Activated T-cell treated with anti-CD3 and anti-CD28 coated beads for 24 hours (primary cell): ENCODE measurements at places on chromosomes 12 and 14.

- DNase-seq, result no peak
These were observed 56.4 kb upstream of the NEDD1 start for GRCh38 chr12:96850676-96851075.

DNA sequence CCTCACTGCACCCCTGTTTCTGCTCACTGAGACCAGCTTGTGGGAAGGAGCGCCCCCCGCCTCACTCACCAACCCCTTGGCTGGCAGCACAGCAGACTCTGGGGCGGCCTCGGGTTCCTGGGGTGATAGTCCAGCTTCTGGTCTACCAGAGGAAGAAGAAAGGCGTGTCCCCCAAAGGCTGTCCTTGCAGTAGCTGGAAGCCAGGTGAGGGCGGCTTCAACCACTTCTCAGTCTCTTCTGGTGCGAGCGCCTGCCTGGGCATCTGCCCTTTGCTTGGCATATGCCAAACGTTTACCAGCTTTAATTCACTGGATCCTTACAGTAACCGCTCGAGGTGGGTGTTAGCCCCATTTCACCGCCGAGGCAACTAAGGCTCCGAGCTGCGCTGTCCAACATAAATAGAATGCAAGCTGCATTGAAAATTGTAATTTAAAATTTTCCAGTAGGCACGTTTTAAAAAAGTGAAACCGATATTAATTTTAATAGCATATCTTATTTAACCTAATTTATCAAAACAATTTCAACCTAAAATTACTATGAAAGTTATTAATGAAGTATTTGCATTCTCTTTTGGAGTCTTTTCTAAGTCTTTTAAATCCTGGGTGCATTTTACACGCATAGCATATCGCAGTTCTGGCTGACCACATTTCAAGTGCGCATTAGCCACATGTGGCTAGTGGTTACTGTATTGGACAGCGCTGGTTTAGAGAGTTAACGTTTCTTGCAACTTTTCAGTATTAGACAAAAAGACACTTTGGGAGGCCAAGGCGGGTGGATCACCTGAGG, 872 bp downstream of the FAM177A1 start:
- no peak for DNase-seq

GRCh38 chr12:40153432-40153831, 47.6 kb upstream of the SLC2A13 start:
- DNase-seq, result no peak

DNA sequence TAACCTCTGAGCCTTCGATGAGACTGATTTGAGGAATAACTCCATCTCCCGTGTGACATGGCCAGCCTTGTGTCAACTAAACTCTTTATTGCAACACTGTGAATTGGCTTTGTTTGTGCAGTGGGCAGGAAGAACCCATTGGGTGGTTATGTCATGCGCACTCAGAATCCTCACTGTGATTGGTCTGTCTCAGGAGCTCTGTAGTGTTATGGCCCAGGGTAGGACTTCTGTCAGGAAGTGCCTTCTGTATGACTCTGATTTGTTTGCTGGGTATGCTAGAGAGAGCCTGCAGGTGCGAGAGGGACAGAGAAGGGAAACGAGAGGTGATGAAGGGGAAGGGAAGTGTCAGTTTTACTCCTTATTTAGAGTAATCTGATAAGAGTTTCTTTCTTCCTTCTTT, 71.5 kb upstream of the DCD start:
- DNase-seq, result no peak

DNA sequence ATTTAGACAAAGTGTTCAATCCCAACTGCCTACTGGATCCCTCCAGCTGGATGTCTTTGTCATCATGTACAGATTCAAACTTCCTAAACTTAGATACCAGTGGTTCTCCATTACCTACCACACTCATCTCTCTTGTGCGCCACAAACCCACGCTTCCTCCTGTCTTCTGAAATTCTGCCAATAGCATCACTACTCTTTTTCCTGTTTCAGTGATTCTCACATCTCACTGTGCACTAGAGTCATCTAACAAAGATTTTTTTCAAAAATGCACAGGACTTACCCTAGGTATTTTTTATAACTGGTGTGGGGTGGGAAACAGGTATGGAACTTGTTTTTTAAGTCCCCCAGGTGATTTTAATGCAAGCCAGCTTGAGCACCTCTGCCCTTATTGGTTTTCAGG, 5.9 kb downstream of the PSMB5 start:
- DNase-seq, result no peak

GRCh38 chr14:96888593-96888992, 91.4 kb downstream of the VRK1 start:
- DNase-seq, result no peak

- DNase-seq, result peak; percentile 92
These were observed at the start of gene TCTN2 for GRCh38 chr12:123670882-123671728. Gene TCTN2, plus strand, starts transcription at chr12:123671113. Its CDS starts 128 bp downstream, at chr12:123671241.

GRCh38 chr14:75155169-75155568, 21.2 kb downstream of the TMED10 start:
- DNase-seq, result no peak

- DNase-seq, result peak; percentile 67
These were observed 78.7 kb downstream of the LRRC74A start for GRCh38 chr14:76904740-76905569.

DNA sequence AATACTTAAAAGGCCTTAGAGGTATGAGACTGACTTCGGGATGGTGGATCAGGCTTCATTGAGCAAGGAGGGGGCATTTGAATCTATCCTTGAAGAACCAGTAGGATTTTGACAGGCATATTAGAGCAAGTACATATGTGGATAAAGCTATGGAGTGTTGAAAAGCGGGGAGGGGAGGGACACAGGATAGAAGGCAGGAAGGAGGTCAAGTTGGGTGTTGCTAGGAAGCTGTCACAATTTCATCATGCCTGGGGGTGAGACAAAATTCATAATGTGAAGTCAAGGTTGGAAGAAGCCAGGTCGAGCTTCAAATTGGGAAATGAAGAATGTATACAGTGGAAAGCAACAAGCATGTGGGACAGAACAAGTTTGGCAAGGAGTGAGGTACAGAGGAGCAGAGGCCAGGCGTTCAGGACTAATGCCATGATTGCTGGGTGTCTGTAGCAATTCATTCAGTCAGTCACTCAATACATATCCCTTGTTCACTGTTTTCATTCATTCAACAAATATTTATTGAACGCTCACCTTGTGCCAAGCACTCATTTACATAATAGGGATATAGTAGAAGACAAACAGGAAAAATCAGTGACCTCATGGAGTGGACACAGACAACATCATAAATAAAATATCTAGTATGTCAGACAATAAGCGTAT, 58.3 kb upstream of the LTA4H start:
- DNase-seq, result no peak

- DNase-seq, result peak; percentile 60
These were observed 1.2 kb upstream of the SCAF11 start for GRCh38 chr12:45991284-45992249.

DNA sequence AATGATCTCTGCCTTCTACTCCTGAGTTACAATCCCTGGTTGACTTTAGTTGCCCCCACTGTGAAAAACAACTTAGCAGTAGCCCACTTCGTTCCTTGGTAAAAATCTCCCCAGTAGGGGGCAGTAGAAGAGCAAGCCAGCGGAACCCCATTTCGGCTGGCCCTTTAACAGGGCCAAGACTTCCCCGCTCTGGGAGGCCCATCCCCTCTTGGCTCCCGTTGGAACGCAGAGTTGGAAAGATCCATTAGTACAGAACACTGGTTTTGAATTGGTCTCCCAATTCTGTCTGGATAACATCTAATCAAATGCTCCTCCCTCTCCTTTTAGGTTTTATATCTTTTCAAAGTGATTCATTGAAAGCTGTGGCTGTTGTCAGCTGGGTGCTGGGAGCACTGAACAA, 1133.3 kb downstream of the BCL11B start:
- peak; percentile 62 for DNase-seq

- DNase-seq, result no peak
These were observed 13.8 kb upstream of the NEK9 start for GRCh38 chr14:75140620-75141019.

DNA sequence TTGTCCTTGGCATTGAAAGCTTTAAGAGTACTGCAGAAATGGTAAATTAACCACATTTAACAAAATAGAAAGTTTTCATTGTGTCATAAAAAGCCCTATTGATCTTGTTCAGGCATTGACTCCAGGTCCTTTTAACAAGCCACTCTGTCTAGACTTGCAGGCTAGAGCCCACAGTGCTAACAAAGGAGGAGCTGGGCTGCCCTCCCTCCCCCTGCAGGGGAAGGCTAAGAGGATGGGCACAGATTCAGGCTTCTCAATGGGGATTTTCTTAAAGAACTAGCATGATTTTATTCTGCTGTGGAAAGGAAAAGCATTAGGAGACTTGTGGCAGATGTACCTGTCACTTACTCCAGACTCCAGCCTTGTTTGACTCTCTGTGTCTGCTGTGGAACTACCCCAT, 463.6 kb downstream of the NRXN3 start:
- DNase-seq, result no peak

DNA sequence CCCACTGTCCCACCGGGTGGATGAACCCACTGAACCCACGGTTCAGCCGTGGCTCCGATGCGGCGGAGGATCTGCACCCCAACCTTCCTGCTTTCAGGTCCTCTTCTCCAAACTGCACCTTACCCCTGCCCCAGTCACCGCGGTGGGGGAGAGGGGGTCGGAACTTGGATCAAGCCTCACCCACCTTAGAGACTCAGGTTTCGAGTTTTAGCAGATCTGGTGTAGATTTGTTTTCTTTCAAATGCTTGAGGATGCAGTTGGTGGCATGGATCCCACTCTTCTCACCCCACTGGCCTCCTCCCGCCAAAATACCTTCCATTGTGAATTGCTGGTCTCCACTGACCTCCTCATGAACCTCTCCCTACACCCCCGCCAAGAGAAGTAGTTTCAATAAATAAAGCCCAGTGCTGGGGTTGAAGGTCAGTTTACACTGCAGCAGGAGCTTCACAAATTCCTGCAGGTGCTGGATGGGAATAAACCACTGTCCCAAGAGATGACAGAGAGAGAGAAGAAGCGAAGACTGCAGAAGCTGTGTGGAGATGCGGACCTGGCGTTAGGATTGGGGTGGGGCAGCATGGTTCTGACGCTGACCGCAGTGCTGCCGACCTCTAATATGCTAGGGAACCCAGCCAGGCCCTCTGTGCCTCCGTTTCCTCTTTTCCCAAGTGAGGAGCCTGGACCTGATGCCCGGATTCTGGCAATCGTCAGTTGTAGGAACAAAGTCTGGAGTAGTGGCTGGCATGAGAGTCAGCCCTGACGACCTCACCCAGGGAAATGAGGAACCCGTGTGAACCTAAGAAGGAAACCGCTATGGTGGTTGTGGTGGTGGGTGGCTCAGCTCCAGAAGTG, 7.4 kb downstream of the TTC6 start:
- no peak for DNase-seq

- no peak for DNase-seq
These were observed 59.3 kb downstream of the ABCC9 start for GRCh38 chr12:21881965-21882364.

GRCh38 chr12:113070117-113070906, 13.8 kb downstream of the DTX1 start:
- peak; percentile 37 for DNase-seq

- no peak for DNase-seq
These were observed 460.4 kb downstream of the DPF3 start for GRCh38 chr14:72433511-72433910.

DNA sequence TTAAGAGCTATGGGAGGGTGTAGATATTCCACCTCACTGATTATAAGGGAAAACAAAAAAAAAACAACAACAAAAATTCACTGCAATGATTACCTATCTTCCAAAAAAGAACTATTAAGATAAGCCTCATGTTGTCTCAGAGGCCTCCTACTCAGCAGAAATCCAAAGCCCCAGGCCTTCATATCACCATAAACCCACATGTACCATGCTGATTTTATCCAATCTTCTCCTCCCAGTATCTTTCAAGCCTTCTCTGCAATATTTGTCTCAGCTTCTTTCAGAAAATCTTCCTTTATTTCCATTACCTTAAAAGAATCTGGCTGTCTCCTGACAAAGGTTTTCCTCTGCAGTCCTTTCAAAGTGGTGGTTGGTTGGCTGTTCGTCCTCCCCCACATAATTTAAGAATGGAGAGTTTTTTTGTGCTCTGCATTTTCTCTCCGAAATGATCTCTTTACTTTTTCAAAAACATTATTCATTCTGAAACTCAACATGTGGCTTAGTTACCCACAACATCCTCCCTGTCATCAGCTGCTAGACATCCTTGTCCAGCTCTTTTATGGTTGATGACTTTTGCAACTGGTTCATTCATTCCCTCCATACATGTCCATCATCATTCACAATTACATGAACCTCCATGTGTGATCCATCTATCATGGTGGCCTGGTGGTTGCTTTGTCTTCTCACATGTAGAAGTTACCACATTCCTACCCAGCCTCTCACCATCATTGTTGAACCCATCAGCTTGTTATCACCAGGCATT, 2.9 kb upstream of the EPYC start:
- DNase-seq, result no peak

DNA sequence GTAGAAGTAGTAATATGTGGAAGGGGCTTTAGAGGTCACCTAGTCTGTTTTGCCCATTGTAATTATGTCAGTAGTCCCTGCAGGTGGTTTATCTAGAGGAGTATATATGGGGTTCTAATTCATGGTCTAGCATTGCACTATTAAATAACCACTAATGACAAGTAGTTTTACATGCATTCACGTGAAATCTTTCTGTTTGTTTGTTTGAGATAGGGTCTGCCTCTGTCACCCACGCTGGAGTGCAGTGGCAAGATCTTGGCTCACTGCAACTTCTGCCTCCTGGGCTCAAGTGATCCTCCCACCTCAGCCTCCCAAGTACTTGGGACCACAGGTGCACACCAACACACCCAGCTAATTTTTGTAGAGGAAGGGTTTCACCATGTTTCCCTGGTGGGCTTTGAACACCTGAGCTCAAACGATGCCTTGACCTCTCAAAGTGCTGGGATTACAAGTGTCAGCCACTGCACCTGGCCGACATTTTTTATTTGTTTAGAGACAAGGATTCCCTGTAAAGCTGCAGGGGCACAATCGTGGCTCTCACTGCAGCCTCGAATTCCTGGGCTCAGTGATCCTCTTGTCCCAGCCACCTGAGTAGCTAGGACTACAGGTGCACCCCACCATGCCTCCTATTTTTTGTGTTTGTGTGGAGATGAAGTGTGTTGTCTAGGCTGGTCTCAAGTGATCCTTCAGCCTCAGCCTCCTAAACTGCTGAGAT, 12.0 kb upstream of the PSEN1 start:
- no peak for DNase-seq

DNA sequence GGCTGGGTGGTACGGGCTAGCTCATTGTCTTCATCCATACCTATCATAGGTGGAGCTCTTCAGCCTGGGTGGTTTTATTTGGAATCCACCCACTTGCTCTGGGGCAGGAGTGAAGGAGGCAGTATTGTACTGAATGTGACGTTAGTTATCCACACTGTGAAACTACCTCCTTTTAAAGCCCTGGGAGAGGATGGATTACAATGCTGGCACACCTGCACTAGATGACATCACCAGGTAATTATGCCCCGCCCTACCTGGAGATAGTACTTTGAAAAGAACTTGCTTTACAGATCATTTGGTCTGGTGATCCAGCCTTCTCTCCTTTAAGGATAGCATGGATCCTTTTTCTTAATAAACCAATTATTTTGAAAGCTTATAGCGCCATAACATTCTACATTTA, 78.0 kb downstream of the B4GALNT3 start:
- no peak for DNase-seq
